HS-5 (cell line): ENCODE measurements at places on chromosomes 3 and 15.

GRCh38 chr15:41695750-41696436 lies 35.7 kb downstream of the MGA start:
- no peak for DNase-seq

DNA sequence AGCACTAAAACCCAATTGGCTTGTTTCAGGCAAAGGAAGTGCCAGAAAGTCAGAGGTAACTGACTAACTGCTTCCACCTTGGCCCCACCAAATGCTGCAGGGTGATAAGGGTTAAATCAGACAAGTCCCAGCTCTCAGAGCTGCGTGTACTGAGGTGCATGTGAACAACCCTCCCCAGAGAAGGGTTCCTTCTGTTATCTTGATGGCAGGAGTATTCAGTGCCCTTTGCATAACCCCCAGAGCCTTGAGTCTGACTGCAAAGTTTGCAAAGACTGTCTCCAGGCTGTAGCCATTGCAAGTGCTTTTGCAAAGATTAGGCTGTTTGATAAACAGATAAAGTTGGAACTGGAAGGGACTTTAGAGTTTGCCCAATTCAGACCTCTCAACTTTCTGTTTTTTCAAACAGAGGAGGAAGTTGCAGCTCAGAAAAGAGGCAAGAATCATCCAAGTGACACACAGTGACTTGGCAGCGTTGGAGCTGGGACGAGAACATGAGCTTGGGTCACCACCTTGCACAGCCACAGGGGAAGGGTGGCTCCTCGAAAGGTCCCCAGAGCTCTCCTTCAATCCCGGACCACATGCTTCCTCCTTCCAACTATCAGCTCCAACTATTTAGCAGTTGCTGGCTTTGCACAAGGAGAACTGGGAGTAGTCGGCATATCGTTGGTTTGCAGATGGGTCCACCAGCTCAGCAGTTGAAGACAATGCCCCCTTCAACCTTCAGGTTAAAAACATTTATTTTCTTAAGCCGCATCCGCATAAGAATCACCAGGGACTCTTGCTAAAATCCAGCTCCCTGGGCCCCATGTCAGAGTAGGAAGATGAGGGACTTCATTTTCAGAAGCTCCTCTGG lies 224.8 kb upstream of the HES1 start:
- DNase-seq, result no peak

DNA sequence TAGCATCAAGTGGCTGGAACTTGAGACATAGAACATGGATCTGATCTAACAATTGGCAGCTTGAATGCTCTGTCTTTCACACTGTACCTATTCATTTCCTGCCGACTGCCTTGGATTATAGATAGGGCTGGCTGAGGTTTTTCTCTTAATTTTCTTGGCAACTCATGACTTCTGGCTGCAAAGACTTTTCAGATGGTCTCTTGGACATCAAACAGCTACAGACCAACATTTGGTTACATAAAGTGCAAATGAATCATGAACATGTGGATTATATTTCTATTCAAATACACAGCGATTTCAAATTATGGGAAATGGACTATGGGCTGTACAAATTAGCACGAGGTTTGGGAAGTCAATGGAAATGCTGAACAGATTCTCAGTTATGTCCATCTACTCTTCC lies 26.2 kb upstream of the IL16 start:
- DNase-seq, result no peak

DNA sequence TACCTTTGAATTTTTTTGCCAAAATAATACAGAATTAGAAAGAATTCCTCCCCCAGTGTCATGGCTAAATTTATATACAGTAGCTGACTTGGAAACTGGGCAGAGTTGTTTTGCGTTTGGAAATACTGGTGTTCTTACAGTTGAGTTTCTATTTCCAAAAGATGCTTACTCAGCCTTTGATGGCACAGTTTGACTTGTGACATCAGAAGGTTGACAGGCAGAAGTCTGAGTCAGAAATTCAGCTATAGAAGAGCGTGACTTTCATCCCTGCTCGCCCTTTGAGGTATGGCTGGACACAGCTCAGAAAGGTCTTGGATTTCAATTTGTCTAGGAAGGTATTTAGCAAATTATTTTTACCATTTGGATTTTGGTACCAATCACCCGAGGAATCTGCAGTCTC lies 175.8 kb downstream of the VGLL4 start:
- no peak for DNase-seq

- DNase-seq, result no peak
Observed at GRCh38 chr3:117045143-117045542, 335.6 kb downstream of the TUSC7 start.
